ENCODE measurements at places on chromosomes 7 and 10.

- no peak for DNase-seq
Measured at GRCh38 chr10:113550365-113550764, 2.5 kb upstream of the HABP2 start.

- no peak for DNase-seq
Measured at GRCh38 chr10:117222976-117223692, 17.8 kb upstream of the SLC18A2 start.

DNA sequence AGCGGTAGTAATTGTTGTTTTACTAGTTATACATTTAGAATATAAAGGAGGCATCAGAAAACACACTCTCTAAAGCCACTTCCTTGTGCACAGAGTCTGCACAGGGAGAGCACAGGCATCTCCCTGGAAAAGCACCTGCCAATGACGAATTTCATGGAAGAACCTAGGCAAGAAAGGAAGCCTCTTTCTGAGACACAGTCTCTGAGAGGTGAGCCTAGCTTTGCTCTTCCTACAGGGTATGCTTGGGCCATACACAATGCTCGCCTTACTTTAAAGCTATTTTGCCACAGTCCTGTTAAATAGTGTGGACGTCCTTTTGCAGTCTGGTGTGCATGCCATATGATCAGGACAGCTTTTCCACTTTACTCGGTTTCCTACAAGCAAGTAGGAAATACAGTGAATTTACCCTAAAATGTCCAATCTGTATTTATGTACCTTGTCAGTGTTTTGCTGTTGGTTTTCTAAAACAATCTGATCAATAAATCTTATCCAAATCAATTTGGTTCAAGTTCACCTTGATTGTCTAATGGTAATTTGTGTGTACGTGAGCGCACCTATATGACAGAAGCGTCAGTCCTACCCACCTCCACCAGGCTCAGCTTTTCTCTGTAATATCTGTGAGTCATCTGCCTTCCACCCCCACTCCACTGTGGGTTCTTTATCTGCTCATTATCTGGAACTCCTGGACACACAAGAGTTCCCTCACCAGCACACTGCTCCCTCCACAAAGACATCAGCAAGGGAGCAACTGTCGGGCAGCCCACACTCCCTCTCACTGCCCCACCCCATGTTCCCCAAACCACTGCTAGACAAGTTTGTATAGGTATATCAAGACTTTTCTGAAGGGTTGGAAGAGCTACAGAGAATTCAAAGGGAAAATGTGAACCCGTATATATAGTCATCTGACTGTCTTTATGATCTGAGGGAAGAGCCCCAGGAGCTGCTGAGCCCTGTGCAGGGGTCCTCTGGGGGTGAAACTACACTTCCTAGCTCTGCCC lies 65.2 kb downstream of the KLHDC10 start:
- DNase-seq, result no peak

GRCh38 chr10:13698217-13698616 lies 111.5 kb downstream of the PRPF18 start:
- DNase-seq, result no peak

DNA sequence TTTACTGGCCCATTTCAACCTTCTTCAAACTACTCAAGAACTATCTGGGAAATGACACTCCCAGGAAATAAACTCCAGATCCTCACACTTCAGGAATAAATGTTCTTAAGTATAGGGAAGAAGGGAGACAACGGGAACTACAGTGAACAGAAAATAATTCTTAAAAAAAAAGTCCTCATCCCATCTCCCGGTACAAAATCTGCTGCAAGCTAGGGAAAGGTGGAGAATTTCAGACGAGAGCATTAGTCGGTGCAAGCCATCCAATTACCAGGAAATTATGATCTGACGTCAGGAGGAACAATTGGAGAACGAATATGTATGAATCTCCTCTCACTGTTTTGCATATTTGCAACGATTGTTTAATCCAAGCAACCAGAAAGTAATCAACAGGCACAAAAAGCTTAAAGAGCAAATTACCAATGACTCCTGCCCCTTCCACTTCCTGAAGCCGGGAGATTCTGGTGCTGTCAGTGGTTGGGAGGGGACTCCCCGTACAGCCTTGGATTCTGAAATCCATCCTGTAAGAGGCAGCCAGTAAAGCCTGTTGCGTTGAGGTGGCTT lies 15.1 kb upstream of the GATA3 start:
- no peak for DNase-seq

DNA sequence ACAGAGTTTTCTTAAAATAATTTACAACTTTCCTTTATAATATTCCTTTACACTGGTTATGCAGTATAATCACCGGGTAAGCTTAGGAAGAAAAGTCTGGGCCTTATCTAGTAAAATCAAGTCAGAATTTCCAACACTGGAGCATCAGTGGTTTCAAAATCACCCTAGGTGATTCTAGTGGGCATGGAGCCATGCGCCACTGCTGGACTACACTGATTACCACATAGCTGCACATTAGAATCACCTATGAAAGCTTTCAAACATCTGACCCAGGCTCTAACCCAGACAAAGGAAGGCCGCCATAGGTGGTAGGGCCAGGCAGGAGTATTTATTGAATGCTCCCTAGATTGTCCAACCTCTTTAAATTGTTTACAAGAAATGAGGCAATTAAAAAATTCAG lies 52.0 kb downstream of the NSUN6 start:
- DNase-seq, result no peak

DNA sequence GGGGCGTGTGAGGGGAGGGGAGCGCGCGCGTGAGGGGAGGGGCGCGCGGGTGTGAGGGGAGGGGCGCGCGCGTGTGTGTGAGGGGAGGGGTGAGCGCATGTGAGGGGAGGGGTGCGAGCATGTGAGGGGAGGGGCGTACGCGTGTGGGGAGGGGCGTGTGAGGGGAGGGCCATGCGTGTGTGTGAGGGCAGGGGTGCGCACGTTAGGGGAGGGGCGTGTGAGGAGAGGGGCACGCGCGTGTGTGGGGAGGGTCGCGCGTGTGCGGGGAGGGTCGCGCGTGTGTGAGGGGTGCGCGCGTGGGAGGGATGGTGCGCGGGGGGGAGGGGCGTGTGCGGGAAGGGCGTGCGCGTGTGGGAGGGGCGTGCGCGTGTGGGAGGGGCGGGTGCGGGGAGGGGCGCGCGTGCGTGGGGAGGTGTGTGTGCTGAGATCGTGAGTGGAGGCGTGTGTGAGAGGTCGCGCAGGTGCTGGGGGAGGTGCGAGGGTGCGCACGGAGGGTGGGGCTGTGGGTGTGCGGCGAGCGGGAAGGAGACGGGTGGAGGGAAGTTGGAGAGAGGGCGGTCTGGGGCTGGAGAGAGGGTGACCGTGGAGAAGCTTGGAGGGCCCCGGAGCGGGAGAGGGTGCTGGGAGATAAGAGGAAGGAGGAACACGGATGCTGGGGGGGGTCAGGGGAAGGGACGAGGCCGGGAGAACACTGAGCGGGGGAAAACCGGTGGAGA lies 19.7 kb downstream of the MXI1 start:
- DNase-seq, result peak; percentile 39

- DNase-seq, result no peak
Measured at GRCh38 chr7:44440577-44441078, 49.8 kb downstream of the NUDCD3 start.

DNA sequence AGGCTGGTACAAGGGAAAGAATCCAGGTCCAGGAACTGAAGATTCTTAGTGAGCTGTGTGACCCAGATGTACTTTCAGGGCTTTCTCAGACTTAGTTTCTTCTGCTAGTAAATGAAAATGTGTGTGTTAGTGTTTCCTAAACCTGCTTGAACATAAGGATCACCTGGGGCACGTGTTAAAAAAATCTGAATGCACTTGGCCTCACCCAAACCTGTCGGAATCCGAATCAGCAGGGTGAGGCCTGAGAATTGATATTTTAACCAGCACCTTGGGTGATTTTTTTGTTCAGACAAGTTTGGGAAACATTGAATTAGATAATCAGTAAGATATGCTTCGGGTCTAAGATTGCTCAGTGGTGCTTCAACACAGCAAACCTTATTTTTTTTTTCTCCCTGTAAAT lies 59.7 kb downstream of the ZNF365 start:
- DNase-seq, result no peak

- peak; percentile 43 for DNase-seq
Measured at GRCh38 chr10:6203331-6204062, 765 bp downstream of the PFKFB3 start.

GRCh38 chr7:120973849-120974248 lies 14.7 kb upstream of the CPED1 start:
- DNase-seq, result no peak

DNA sequence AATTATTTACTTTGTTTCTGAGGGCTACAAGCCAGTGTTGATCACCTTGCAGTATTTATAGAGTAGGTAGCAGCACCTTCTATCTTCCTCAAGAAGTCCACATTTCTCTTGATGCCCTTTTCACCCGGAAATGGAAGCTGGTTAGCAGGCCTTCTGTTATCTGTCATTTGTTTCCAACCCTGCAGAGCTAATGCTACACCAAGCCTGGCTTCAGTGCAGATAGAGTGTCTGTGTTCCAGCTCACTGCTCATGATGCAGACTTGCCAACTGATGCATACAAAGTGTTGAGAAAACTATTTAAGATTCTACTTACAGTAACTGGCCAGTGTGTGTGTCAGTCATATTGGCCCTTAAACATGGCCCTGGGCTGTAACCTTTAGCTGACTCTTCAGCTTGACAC lies 301.0 kb downstream of the LHFPL3 start:
- no peak for DNase-seq

DNA sequence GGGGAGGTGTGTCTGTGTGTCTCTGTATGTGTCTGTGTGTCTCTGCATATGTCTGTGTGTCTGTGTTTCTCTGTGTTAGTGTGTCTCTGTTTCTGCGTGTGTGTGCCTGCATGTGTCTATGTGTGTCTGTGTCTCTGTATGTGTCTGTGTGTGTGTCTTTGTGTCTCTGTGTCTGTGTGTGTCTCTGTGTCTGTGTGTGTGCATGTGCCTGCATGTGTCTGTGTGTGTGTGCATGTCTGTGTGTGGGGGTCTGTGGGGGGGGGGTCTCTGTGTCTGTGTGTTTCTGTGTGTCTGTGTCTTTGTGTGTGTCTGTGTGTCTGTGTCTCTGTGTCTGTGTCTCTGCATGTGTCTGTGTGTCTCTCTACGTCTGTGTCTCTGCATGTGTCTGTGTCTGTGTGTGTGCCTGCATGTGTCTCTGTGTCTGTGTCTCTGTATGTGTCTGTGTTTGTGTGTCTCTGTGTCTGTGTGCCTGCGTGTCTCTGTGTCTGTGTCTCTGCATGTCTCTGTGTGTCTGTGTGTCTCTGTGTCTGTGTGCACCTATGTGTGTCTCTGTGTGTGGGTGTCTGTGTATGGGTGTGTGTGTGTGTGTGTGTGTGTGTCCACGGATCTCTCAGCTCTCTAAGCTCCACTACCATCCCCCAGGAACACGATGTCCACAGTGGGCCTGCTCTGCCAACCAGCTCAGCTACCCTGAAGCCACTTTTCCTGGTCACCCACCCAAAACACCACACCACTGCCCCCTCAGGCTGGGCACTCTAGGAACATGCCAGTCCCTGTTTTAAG lies 41.7 kb downstream of the RASGEF1A start:
- no peak for DNase-seq

DNA sequence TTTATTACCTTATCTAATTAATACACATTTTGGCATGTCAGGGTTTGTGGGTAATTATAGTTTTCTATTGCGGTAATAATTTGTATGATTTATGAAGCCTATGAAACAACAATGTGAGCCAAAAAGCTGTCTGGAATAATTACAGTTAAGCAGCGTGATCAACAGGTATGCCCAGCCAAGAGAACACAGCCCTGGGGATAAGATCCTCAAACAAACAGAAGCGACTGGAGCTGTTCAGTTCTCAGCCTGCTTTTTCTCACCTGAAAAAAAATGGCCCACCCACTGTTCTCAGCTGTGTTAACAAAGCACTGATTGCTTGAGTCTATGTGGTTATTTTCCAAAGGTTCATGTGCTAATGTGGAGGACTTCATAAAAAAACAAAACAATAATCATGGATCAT lies 855.8 kb downstream of the GATA3 start:
- no peak for DNase-seq

DNA sequence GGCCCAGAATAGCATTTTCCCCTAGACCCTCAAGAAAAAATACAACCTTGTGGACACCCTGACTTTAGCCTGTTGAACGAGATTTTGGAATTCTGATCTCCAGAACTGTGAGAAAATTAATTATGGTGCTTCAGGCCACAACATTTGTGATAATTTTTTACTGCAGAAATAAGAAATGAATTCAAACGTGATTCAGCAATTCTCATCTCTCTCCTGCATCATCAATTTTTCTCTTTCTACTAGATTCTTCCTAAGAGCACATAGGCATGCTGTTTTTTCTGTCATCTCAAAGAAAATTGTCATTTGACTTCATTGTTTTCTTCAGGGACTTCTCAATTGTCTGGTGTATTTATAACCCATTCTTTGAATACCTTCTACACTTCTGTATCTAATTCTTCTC lies 8.9 kb upstream of the AKR1C2 start:
- DNase-seq, result no peak

- DNase-seq, result no peak
Measured at GRCh38 chr7:124489925-124490324, 275.7 kb downstream of the GPR37 start.

GRCh38 chr10:92567952-92568600 lies 5.8 kb downstream of the IDE start:
- DNase-seq, result no peak

DNA sequence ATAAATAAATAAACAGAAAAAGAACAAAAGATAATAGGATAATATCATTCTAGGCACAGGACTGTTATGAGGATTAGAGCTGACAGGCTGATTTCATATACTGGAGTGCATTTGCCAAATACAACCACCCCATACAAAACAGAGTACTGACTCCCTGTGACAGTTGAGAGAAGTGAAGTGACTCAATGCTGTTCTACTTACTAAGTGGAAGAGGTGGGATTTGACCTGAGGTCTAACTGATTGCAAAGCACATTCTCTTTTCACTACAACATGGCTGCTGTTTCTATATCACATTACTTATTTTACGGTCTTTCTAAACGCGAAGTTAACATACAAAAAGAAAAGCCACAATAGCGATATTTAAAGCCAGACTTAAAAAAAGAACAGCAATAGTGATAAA lies 51.4 kb downstream of the ITGB1 start:
- no peak for DNase-seq

GRCh38 chr10:48944171-48944570 lies 4.5 kb upstream of the LRRC18 start:
- no peak for DNase-seq

DNA sequence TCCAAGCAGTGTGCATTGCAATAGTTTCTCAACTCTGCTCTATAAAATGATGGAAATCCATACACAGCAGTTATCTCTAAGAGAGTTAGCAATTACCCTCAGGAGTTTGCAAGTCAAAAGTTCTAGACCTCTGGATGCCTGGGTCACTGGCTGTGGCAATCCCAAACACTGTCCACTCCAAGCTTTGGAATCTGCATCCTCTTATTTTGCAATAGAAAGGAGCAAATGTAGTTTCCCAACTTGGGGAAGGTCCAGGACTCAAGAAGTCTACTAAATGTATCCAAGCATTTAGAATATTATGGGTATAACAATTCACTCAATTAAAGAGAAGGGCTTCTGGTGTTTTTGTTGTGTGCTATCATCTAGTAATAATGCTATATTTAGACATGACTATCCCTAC lies 131.3 kb upstream of the NRP1 start:
- no peak for DNase-seq

DNA sequence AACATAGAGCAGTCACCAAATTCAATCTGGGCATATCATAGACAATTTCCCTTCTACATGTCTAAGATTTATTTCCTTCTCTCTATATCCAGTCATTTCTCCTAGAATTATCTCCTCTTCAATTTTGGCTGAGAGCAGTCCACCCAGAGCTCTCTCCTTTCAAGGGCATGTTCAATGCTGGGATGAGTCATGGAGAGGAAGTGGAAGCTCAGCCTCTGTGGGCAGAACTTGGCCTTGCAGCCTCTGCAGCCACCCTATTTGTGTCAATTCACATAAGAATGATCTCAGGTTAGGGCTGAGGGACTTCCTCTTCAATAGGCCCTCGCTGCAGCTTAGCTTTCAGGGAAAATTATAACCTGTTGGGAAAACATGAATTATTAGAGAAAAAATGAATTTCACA lies 560.8 kb downstream of the POM121L12 start:
- no peak for DNase-seq
